ENCODE measurements at places on chromosomes 3 and 15. TPM values are rescaled to one million over a fixed set of nuclear protein-coding genes. Genes with fewer than 3 reads are reported as not detected.

DNA sequence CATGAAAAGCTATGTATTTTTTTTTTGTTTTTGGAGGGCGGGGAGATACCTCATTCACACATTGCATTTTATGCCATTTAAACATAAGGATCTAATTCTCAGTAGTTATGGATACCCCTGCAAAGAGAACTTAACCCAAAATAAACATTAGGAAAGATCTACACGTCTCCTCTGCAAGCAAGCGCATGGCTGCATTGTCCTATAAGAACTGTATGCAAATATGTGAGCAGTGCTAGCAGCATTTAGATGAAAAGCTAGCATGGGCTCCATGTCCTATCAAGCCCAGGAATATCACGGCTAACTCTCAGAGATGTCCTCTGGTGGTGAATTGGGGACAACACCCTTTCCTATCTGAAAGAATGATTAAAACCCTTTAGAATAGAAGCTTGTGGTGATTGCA is 292.8 kb downstream of the MEX3B start:
- no peak for DNase-seq

DNA sequence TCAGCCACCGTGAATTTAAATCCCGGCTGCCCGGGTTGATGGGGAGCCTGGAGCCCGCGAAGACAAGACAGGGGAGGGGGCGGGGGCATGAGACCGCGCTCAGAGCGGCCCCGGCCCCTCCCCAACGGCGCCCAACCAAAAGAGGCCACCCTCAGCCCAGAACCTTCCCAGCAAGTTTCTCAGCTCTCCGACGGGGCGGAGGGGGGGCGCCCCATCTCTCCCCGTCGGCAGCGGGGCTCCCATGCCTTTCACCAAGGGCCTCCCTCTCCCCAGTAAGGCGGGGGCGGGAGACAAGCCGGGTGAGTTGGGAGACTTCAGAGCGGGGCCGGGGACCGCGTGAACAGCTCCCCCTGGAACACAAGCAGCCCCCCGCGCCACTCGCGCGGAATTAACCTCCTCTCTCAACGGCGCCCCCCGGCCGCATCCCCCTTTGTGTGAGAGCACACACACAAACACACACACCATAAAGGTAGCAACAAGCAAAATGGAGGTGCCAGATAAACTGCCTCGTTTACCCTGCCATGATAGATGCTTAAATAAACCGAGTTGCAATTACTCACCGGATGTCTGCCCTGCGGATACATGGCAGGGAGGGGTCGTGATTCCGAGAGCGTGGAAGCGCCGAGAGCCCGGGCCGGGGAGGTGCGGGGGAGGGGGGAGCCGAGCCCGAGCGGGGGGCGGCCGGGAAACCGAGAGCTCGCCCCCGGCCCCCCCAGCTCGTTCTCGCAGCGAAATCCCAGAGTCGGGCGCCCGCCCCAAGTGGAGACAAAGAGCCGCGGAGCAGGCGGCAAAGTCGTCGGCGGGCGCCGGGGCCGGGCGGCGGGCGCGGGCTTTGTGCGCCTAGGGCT is 1.3 kb downstream of the TLE3 start:
- peak; percentile 58 for DNase-seq

Gene KATNBL1
- 40.5 TPM for total RNA-seq

DNA sequence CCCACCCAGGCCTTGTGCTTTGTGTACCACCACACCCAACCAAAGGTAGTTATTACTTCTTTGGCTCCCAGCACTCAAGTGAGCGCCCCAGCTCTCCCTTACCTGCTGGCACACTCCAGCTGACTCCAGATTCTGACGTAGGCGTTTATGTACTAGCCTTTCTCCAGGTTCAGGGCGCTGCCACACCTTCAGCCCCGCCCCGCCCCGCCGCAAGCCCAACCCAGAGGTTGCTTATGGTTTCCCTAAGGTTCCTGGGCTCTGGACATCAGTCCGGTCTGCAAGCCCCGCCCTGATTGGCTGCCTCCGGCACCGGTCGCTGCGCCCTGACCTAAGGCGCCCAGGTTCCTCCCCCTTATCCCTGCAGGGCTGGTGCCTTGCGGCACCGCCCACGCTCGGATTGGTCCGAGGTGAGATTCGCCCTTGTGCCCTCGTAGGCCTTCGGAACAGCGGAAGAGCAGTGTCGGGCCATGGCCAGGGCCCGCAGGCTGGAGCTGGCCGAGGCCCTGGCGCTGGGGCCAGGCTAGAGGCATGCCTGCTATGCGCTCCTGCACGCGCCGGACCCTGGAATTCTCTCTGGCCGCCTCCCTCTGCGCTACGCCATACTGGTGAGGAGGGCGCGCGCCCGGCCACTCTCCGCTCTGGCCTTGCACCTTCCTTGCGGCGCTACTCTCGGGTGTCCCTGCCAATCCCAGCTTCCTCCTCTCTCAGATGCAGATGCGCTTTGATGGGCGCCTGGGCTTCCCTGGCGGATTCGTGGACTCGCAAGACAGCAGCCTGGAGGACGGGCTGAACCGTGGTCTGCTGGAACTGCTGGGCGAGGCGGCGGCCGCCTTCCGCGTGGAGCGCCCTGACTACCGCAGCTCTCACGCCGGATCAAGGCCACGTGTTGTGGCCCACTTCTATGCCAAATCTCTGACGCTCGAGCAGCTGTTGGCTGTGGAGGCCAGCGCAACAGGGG is 19.8 kb upstream of the NUDT16 start:
- peak; percentile 31 for DNase-seq

GRCh38 chr3:157111518-157111917 is 48.4 kb downstream of the CCNL1 start:
- DNase-seq = no peak
